ENCODE measurements at places on chromosomes 13 and 19. TPM values are rescaled to one million over a fixed set of nuclear protein-coding genes. Genes with fewer than 3 reads are reported as not detected.

DNA sequence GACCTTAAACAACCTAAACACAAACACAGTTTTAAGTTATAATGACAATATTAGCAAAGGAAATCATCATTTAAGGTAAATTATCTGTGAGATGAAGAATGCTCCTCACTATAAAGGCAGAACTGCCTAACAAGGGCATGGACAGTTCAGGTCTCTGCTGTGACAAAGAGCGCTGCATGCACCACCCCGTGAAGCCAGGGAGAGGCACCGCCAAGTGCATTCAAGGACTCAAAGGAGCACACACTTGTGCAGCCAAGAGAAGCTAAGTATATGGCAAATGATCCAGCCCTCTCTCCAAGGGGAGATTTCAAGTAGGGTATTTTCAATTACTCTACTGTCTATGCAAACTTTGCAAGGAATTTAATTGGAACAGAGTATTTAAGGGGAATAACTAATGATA, 126.0 kb downstream of the RAP2A start:
- DNase-seq = no peak

DNA sequence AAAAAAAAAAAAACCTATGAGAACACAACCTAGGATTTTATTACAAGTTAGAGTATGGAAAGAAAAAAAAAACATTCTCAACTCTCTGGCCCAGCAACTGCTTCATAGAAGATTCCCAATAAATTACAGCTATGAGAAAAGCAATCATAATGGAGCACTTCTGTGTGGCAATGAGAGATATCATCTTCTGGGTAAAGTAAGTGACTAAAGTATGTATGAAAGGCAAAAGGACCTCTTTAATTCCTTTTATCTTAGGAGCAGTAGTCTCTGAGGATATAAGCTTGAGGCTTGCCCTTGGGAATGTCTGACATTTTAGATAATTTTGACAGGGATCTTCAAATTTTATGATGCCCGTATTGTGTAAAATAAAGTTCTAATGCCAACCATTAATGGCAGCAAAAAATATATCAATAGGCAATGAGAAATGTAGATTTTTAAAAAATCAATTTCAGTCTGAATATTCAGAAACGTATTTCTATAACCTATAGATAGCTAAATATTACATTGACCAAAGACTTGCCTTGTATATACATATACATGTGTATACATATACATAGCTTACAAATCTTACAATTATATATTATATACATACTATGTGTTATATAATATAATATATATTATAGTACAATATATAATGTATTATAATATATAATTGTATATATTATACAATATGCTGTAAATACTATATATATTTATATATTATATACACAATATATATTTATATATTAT, 823.9 kb upstream of the SLITRK1 start:
- DNase-seq = no peak

DNA sequence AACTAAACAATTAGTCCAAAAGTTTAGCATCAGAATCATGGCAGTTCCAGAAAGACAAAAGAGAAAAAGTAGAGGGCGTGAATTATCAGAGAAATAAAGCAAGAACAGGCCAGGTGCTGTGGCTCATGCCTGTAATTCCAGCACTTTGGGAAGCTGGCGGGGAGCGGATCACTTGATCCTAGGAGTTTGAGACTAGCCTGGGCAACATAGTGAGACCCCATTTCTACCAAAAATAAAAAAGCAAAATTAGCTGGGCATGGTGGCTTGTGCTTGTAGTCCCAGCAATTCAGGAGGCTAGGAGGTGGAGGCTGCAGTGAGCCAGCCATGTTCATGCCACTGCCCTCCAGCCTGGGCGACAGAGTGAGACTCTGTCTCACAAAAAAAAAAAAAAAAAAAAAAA, 18.4 kb downstream of the ARL11 start:
- DNase-seq = no peak

DNA sequence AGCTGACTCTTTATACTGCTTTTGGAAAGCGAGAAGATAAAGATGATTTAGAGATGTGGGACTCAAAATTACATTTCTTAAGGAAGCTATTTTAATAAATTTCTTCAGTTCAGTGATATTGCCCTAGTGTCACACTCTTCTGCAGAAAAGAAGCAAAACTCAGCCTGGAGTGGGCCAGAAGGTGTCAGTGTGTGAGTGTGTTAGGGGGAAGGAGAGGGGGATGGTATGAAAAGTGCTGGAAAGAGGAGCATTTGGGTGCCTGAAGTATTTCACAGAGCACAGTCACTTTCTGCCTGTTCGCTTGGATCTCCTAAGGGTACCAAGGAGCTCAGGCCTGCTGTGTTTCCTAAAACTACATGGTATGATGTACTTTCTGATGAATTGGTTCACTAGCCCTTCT, 84.5 kb upstream of the FRY start:
- no peak for DNase-seq

DNA sequence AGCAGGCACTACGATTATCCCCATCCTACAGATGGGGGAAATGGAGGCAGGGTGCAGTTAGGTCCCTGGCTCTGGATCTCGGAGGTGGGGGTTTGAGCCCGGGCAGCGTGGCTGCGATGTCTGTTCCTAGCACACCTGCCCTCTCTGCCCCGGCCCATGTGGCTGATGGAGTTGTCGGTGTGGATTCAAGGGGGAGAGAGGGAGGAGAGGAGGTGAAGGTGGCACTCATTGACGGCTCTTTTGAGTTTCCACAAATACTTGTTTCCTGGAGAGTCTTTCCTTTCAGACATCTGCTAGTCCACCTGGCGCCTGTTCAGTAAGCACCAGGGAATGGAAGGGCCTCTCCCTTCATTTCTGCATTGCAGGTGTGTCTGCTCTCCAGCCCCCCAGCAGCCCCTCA, 69.9 kb downstream of the ARHGEF18 start:
- no peak for DNase-seq

DNA sequence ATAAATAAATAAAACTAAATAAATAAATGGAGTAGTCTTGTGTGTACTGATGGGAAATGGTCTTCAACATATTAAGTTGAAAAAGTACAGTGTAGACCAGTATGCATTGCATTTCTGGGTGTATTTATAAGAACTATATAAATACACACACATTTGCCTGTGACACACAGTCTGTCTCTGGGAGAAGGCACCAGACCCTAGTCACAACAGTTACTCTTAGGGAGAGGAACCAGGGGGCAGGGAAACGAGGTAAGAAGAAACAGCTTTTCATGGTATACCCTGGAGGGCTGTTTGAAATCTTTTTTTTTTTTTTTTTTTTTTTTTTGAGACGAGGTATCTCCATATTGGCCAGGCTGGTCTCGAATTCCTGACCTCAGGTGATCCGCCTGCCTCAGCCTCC, 2.8 kb upstream of the S1PR2 start:
- no peak for DNase-seq

GRCh38 chr19:1650650-1651567, 1.5 kb downstream of the TCF3 start:
- DNase-seq = no peak

- no peak for DNase-seq
Observed at GRCh38 chr19:2332341-2333026, 4.0 kb downstream of the SPPL2B start.

DNA sequence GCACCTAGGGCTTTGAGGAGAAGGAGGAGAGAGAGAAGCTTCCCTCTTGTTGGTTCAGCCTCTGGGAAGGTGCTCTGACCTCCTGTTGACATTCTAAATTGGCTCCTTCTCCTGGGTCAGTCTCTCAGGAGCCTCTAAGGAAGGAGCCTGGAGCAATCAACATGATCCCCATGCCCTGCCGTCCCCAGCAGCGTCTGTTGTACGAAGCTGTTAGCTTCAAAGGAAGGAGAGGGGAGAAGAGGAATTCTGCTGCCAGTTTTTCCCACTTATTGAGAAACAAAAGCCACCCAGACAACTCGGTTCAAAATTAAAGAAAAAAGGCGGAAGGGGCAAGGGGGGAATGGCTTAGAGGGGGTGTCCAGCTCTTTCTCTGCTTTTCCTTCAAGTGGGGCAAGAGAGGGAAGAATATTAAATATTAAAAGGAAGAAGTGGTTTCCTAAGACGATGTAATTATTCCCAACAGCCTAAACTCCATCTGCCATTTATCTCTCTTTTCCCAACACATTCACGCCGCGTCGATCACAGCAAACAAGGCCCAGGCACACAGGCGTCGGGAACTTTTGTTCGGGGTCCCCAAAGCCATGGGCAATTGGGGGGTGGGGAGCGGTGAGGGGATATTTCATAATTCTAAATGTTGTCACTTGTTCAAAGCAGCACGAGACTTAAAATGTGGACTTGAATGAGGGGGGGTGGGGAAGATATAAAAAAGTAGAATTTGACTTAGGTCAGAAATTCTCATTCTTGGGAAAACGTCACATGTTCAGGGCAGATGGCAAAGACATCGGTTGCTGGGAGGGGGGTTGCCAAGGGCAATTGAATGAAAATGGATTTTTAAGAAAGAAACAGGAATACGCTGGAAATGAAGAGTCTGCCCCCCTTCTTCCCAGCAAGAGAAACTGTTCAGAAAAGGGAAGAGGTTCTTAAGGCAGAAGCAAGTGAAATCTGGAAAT, 116.8 kb upstream of the CACNA1A start:
- no peak for DNase-seq

Gene MBD3L2
- not detected for total RNA-seq

Gene MAN2B1
- total RNA-seq = 37.5 TPM

Gene GFY
- total RNA-seq = not detected

Gene EDNRB
- total RNA-seq = not detected

Gene CHAMP1
- 20.2 TPM for total RNA-seq

Gene KLK4
- total RNA-seq = not detected

Gene CFAP97D2
- not detected for total RNA-seq

Data from MG63 (cell line).